ENCODE measurements at places on chromosomes 5 and 9.

DNA sequence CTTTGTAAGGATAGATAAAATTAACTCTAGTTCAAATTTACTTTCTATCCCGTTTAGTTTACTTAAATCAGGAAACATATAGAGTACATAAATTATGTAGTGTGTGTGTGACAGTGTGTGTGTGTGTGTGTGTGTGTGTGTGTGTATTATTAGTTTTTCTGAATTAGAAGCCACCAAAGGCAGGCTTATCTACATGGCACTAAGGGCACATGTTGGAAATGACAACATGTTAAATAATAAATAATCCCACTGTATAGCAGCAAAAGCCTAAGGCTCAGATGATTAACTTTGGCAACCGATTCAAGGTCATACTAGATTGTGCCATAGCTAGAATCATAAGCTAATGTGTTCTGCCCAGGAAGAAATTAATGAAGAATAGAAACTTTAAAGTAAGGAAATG is 54.6 kb downstream of the MEGF9 start:
- no peak for DNase-seq

- DNase-seq, result no peak
Measured at GRCh38 chr5:27191786-27192510, 153.6 kb upstream of the CDH9 start.

DNA sequence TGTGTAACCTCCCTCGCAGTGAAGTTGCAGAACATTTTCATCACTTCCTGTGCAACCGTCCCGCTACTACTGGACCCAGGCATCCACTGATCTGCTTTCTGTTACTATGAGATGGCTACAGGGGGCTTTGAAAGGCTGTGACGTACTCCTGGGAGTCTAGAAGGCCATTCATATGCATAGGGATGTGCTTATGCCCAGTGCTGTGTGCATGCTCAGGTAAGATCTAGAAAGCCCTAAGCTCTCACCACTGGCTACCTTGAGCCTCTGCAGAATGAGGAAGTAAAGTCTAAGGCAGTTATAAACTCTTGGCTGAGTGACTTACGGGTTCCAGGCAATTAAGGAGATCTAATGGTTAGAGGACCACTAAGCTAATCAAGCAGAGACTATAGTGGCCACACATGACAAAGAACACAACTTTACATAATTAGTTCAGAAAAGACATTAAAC is 11.8 kb downstream of the HNRNPAB start:
- DNase-seq, result no peak

DNA sequence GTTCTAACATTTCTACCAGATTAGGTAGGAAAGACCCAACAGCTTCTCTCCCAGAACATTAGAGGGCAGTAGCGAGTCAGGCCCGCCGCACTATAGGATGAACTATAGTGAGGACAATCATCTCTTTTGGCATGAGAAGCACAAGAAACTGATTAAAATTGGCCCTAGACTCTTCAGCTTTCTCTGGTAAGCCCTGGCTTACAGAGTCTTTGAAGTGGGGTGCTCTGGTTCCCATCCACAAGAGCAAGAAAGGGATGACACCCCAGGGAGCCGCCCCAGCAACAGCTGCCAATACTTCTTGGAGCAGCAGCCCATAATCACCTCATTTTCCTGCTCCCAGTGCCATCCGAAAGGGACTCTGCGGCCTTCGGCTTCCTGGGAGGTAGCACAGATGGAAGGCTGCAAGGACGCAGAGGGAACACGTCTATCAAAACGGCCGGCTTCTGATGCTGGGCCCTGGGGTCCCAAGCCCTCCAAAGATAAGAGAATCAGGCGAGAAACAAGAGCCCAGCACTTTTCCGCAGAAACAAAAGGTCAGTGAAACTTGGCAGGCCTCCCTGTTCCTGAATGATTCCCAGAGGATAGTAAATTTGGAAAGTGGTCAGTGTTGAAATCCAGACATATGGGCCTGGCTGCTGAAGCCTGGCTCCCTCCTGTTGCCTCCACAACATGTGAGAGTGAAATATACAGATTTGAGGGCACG is 69.3 kb downstream of the HSD17B3 start:
- peak; percentile 80 for DNase-seq

GRCh38 chr9:99361817-99362216 is 139.7 kb downstream of the SEC61B start:
- DNase-seq, result peak; percentile 67

DNA sequence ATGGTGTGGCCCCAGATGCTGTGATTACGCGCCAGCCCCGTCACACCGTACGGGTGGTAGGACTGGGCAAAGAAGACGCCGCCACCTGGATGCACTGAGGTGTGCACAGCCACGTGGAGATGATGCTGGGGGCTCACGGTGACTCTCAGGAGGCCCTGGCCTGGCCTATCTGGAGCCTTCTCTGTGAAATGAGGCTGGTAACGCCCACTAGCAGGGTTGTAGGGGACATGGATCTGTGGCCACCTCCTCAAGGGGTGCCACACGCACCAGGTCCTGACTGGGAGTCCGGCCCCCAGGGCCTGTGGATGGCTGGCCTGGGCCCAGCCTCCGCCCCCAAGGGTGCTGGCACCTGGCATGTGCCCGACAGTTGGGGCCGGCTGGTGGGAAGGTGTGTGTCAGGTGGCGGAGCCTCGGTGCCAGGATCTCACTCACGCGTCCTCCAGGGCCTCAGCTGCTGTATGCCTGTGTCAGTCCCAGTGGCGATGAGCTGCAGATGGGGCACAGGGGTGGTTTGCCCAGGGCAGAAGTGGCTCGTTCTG is 32.4 kb downstream of the NEK6 start:
- no peak for DNase-seq

GRCh38 chr9:36781533-36781932 is 208.8 kb downstream of the MELK start:
- no peak for DNase-seq

GRCh38 chr5:34015120-34015822 is 7.4 kb upstream of the AMACR start:
- no peak for DNase-seq

DNA sequence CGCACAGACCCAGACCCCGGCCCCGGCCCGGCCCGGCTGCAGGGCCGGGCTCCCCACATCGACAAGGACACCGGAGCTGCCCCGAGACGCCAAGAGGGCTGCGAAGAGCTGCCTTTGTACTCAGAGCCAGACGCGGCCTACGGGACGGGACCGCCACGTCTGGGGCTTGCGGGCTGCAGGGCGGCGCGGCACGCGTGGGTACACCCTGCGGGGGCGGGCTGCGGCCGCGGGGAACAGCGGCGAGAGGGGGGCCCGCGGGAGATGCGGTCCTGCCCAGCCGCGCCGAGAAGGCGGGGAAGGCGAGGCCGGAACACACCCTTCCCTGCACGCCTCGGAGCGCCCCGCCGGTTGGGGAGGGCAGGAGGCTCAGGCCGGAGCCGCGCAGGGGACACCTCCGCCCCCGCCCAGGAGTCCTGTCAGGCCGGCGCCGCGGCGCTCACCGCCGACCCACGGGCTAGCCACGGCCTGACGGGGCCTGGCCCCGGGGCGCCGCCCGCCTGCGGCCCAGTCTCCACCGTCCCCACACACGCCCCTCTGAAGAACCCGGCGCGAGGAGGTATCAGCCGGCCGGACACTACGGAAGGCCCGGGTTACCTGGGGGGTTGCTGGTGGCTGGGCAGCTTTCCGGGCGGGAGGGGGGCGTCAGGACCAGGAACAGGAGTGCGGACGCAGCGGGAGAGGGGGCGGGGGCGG is 478 bp downstream of the RAB14 start:
- peak; percentile 70 for DNase-seq

- no peak for DNase-seq
Measured at GRCh38 chr5:94893412-94894135, 275.1 kb downstream of the SLF1 start.

DNA sequence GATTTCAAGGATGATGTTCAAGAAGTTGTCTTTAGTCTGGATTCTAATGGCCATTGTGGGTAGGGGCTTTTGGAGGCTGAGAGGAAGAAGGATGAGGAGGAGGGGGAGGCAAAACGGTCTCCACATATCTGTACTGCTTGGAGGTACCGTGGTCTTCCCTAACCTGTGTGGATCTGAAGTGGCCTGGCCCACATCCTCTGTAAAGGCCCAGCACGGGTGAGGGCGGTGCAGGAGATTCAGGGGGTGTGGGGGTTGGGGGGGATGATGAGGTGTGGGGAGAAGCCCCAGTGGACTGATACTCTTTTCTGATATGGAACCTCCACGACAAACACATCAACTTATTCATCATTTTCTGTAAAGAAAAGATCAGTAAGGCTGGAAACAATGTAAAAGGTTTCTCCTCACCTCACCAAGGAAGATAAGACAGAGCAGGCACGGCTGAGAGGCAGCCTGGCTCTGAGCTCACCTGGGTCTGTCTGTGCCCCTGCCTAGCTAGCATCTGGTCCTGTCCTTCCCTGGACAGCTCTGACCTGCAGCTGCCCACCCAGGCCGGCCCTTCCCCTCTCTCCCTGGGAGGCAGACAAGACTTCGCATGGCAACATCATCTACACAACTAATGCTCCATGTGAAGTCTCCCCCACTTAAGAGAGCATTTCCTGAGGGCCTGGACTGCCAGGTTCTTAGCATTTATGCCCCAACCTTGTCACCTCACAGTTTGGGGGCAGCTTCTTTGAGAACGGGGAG is 5.6 kb upstream of the IL3 start:
- peak; percentile 32 for DNase-seq

DNA sequence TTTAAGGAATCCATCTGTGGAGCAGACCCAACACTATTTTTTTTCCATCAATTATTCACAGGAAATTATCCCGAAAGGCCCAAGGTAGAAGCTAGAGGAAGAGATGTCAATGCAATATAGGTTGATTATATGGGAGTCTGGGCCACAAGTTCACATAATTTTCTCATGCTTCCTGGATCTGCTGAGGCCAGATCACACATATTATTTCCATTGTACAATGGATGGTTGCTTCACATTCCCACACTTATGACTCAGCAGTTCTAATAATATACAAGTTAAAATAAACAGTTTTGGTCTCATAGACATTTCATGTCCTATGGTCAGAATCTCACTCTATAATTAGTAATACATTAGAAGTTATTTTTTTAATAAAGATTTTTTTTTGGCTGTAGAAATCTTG is 66.0 kb upstream of the PTPRD start:
- DNase-seq, result no peak

DNA sequence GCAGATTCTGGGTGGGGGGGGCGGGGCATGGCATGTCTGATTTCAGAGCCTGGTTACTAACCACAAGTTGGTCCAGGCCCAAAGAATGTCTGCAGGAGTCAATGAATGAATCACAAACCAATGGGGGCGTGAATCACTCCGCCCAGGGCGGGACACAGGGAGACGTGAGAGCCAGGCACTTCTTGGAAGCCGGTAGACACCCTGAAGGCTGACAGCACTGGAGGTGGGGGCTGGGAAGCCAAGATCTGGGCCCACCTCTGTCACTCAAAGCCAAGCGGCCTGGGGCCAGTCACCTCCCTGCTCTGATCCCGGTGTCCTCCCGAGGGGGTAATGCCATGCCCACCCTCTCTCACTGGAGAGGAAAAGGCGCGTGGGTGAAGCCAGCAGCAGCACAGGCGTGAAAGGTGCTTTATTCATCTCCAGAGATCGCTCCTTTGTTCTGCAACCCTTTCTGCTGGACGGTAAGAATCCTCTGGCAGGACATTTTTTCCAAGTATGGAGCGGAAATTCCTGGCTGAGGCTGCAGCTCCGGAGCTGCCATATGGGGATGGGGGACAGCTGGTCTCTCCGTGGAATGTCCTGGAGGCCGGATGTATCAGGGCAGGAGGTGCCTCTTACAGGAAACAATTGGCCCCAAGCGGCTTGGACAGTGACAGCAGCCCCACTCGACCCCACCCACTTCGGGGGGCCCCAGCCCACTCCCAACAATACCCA is 85.0 kb downstream of the STK10 start:
- peak; percentile 68 for DNase-seq

- peak; percentile 73 for DNase-seq
Measured at GRCh38 chr5:179906795-179907555, 722 bp downstream of the TBC1D9B start.

DNA sequence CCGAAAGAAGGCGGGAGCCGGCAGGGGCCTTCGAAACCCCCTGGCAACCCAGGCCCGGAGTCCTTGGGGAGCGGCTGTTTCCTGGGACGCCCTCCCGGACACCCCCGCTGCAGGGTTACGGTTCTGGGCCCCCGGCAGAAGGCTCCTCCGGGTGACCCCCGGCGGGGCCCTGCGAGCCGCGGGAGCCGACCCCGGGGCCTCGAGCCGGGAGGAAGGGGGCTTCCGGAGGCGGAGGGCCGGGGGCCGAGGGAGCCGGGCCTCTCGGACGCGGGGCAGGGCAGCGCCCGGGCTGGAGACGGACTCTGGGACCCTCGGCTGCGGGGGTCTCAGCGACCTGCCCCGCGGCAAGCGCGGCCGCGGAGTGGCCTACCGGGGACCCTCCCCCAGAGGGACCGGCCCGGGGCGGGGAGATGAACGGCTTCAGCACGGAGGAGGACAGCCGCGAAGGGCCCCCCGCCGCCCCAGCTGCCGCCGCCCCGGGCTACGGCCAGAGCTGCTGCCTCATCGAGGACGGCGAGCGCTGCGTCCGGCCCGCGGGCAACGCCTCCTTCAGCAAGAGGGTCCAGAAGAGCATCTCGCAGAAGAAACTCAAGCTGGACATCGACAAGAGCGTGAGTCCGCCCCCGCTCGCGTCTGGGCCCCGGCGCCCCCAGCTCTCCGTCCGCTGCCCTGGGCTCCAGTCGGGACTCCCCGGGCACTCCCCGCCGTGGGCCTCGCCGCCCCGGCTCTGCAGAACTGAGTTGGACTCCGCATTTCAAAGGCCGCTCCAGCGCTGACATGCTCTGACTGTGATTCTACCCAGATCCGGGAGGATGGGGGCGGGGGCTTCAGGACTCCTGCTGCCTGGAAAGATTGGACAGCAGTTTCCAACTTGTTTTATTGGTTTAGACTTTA is 645 bp downstream of the SAP30L start:
- peak; percentile 82 for DNase-seq

DNA sequence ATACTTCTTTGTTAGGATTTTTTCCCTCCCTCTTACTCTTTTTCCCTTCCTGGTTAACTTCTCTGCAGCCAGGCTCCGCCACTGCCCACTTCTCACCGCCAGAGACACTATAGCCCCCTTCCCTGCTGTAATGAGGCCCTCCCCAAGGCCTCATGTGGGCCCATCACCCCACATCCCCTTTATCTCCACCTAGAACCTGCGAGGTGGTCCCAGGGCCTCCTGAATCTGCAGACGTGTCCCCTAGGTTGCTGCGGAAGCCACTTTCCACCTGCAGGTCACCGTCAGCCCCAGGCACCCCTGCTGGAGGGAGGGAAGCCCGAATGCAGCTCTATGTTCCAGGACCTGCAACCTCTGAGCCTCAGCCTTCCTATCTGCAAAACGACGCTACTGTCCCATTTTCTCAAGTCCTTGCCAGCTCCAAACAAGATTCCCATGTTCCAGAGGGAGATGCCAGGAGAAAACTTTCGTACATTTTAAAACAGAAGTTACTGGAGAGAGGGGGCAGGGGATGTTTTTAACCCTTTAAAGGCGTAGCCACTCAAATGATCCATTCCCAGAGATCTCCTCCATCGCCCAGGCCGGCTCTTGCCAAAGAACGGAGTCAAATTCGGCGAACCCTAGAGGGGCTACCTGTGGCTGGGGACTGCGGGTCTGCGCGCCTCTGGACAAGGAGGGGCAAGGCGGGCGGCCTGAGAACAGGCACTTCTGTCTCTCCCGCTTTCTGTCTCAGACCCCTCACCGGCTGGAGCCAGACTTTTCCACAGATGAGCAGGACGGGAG is 929 bp downstream of the SH3PXD2B start:
- DNase-seq, result peak; percentile 89
